ENCODE measurements at places on chromosomes 16 and 17. TPM values are rescaled to one million over a fixed set of nuclear protein-coding genes. Genes with fewer than 3 reads are reported as not detected.

DNA sequence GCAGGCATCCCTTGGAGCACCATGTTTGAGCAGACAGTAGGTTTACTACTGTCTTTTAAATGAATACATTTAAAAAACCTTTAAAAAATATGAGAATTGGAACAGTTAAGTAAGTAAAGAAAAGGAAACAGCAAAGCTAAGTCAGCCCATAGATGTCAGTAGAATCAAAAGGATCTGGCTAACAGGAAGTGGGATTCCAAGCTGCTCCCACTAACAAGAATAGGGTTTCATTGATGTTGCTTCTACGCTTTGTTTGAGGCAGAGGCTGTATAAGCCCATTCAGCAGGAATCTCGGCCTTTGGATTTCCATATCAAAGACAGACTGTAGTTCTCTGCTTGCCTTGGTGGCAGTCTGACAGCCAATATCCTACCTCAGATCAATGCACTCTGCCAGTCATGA is 122.9 kb upstream of the ELAC2 start:
- peak; percentile 24 for DNase-seq

GRCh38 chr16:54986409-54986808 is 55.7 kb downstream of the IRX5 start:
- DNase-seq = no peak

DNA sequence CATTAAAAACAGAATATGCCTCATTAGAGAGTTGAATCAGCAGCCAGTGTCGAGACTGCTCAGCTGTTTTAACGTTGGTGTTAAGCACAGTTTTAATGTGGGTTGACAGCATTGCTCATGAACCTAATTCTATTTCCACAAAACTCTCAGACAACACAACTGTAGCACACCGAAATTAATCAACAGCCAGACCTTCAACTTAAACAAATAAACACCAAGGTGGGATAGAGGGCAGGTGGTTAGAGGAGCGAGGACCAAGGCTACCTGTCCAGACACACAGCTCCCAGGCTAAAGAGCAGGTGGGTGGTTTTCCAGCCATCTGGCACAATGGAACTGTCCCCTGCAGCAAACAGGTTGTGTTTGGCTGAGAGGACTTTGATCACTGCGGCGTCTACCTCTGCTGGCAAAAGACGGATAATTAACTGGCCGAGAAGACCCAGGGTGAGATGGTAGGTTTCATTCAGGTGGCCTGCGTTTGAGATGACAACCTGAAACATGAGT is 69.6 kb upstream of the ATP2A3 start:
- no peak for DNase-seq

DNA sequence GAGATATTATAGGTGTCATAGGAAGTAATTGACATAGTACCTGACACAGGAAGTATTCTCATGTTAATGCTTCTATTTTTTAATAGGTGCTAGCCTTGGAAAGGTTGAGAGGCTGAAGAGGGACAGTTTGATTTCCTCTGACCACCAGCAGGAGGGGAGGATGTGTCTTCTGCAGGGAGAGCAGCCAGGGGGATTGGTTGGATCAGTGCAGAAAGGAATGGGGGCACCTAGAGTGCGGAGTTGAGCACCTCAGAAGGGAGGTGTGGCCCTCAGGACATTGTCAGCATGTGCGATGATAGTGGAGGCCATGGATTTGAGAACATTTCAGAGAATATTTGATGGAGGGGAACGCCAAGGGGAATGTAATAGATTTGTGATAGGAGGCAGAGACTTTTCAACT is 23.4 kb downstream of the HAPSTR1 start:
- DNase-seq = no peak

- no peak for DNase-seq
Measured at GRCh38 chr16:9256196-9256595, 164.8 kb downstream of the HAPSTR1 start.

DNA sequence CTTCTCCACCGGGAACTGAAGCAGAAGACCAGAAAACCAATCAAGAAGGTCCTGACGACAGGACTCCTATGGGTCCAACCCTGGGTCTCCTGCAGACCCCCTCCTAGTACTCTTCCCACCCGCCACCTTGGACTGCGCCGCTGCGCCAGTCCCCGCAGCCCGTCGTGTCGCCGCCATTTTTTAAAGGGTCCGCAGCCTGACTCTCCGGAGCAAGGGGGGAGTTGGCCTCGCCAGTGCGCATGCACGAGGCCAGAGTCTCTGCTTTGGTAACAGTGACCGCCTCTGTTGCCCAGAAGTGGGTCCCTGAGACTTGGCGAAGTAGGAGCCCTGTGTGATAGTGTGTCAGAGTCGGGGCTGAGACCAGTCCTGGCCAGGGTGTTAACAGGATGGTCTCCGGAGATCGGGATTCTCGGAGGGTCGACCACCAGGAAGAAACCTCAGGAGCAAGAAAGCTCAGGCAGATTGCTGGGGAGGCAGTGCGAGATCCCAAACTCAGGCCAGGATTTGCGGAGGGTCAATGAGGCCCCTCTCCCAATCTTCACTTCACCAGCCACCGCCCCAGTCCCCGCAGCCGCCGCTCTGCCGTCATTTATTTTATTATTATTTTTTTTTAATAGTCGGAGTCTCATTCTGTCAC is 612.5 kb downstream of the KCNJ18 start:
- DNase-seq = no peak

- peak; percentile 52 for DNase-seq
Measured at GRCh38 chr16:30748634-30749445, 615 bp downstream of the PHKG2 start.

DNA sequence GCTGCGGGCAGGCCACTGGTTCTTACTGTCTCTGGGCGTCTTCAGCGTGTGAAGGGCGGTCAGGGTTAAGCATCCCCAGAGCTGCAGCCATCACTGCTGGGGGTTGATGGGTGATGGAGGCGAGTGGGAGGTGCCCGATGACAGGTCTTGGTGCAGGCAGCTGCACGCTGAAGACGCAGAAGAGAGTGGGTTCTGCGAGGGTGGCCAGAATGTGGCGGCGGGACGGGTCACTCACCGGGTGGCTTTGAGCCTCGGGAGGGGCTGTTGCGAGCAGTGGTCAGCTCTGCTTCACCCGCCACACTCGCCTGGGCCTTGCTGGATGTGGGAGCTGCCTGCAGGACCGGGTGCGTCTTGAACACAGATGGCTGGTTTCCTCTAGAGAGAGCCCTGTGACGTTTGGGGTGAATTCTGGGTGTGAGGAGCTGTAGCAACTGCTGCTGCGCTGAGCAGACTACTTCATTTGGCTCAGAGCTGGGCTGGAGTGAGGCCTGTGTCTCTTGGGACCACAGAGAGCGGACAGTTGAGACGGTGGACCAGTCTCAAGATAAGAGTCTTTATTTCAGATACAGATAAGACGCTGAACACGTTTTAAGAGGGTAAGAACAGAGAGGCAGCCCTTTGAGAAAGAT is 44.6 kb upstream of the ZNF750 start:
- DNase-seq = no peak

DNA sequence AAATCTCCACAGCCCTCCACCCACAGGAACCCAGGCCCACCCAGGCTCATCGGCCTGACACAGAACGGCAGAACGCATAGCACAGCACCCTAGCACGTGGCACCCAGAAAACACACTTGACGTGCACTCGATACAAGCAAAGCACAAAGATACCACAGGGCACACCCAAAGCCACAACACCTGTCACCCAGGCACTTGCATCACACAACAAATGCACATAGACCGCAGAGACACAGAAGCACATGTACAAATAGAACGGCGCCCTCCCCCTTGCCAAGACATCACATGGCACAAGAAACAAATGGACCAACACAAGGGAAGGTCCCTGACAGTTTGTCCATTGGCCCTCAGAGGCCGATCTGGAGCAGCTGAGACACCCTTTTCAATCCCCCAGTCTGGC is 147.7 kb upstream of the WSCD1 start:
- no peak for DNase-seq

- no peak for DNase-seq
Measured at GRCh38 chr16:86727131-86727530, 148.8 kb downstream of the FOXL1 start.

- no peak for DNase-seq
Measured at GRCh38 chr17:17552351-17553216, 38.9 kb downstream of the PEMT start.

- no peak for DNase-seq
Measured at GRCh38 chr17:72692676-72693075, 399.8 kb downstream of the SLC39A11 start.

DNA sequence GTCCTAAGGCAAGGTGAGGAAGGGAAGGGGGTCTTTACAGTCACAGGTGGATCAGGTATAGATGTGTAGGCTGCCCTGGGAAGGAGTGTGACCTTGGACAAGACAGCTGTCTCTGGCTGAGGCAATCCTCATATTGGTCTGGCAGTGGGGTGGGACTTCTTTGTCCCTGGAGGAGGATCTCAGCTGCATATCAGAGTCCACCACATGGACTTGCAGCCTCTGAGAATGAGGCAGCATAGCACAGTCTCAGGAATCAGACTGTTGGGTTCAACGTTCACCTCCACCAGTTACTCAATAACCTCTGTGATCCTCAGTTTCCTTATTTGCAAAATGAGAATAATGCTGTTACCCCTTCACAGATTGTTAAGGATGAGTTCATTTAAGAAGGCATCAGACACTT is 33.4 kb downstream of the ACSM2A start:
- no peak for DNase-seq

DNA sequence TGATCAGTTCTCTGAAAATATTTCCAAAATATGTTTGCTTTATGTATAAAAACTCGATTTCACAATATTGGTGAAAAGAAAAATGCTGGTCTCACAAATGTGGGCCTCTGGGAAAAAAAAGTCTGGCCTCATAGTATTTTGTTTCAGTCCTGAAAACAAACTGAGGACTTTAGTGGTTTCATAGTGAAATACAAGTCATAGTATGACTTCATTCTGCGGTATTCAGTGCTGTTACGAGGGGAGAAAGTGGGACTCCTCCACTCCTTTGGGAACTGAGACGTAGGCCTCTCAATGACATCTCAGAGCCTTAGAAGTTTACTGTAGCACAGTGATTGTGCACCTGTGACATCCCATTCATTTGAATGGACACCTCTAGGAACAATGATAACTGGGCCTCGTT is 56.0 kb downstream of the CYB561 start:
- DNase-seq = no peak

DNAH9 gene
- total RNA-seq = not detected

KRT39 gene
- total RNA-seq = not detected

ARHGDIG gene
- total RNA-seq = 0.36 TPM

SLC2A4 gene
- total RNA-seq = under 0.01 TPM
